ENCODE measurements at places on chromosomes 2 and 18.
A peak's percentile ranks its signal among the peaks of the same experiment; 100 is the strongest.

GRCh38 chr2:201515573-201516246 is 64.2 kb downstream of the STRADB start:
- no peak for DNase-seq

DNA sequence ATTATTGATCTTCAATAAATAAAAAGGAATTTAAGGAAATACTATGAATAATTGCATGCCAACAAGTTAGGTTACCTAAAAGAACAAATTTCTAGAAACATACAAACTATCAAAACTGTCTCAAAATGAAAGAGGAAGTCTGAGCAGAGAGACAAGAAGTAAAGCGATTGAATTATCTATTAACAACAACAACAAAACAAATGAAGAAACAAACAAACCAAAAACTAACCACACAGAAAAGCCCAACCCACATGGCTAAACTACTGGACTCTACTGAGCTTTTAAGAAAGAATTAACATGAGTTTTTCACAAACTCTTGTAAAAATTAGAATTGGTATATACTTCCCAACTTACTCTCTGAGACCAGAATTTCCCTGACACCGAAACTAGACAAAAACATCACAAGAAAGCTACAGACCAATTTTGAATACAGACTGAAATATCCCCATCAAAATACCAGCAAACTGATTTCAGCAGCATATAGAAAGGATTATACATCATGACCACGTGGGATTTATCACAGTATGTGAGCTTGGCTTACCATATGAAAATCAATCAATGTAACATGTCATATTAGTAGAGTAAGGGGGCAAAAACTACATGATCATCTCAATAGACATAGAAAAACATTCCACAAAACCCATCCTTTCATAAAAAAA is 16.6 kb upstream of the GALNT1 start:
- DNase-seq = no peak

- DNase-seq = no peak
Observed at GRCh38 chr2:96091141-96091710, 25.1 kb downstream of the ADRA2B start.

GRCh38 chr18:59988098-59988706 is 88.4 kb downstream of the PMAIP1 start:
- DNase-seq = peak; percentile 54

- no peak for DNase-seq
Observed at GRCh38 chr18:44823286-44823685, 142.6 kb downstream of the SETBP1 start.

- DNase-seq = no peak
Observed at GRCh38 chr2:201579536-201579935, 63.8 kb downstream of the TMEM237 start.

DNA sequence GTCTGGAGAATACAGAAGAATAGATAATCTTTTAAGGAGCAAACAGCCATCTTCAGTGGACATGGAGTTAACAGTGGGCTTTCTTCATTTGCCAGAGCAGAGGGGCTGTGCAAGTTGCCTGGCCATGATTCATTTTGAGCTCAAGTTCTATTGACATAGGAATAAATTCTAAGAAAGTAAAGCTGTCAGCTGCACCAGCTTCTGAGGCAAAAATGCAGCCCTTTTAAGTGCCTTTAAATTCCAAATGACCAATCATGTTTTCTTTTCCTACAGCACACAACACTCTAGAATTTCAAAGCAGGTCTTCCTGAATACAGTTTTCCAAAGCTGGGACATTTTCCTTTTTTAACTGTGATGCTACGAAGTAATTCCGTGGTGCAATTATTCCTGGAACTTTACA is 246.4 kb upstream of the NT5C1B start:
- DNase-seq = no peak

GRCh38 chr18:29071869-29072268 is 894.9 kb upstream of the CDH2 start:
- DNase-seq = no peak

GRCh38 chr2:205580212-205580987 is 101.9 kb upstream of the NRP2 start:
- DNase-seq = no peak

GRCh38 chr18:60411715-60412114 is 39.1 kb upstream of the MC4R start:
- DNase-seq = peak; percentile 19

- no peak for DNase-seq
Observed at GRCh38 chr2:134582547-134582899, 136.3 kb downstream of the TMEM163 start.

DNA sequence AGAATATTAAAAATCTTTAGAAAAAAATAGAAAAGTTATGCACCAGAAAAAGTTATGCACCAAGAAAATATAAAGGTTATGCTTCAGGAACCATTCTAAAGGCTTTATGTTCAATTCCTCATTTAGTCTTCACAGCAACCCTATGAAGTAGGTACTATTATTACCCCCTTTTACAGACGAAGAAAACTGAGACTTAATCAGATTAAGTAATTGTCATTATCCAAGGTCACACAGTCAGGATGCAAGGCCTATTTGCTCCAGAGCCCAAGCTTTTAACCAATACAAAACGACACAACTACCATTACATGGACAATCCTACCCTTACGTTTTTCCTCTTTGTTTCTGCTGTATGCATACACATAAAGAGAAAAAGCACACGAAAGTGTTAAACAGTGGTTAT is 5.0 kb downstream of the INO80D start:
- DNase-seq = no peak

GRCh38 chr18:62577765-62578164 is 54.9 kb downstream of the ZCCHC2 start:
- DNase-seq = no peak

DNA sequence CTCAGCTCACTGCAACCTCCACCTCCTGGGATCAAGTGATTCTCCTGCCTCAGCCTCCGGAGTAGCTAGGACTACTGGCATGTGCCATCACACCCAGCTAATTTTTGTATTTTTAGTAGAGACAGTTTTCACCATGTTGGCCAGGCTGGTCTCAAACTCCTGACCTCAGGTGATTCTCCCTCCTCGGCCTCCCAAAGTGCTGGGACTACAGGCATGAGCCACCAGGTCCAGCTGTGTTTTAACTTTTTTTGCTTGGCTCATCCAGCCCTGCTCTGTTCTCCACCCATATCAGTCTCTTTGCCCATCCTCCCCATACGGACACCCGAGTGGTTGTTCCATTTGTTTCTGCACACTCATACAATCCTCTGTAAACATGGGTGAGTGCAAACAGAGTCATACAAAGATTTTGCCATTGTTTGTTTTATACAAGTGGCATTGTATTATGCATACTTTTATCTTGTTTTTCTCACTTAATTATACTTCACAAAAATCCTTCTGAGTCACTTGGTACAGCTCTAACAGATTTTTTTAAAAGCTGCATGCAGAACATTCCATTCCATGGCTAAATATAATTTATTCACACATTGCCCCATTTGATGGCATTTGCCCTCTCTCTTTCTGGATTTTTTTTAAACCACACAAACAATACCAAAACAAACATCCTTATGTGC is 5.3 kb downstream of the APOB start:
- no peak for DNase-seq

GRCh38 chr2:96386470-96386869 is 50.9 kb downstream of the NCAPH start:
- DNase-seq = no peak

DNA sequence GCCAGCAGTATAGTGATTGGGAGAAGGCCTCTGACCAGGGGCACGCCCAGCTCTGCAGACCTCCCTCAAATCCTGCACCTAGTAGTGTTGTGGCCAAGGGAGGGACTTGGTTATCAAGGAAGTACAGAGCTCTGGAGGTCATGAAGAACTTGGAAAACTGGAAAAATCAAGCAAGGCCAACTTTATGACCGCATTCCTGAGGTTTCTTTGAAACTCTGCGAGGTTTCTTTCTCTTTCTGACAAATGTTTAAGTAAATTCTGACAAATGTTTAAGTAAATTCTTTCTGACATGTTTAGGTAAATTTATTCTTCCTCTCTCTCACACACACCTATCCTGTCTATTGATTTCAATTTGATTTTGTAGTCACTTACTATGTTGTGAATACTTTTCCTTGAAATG is 31.0 kb downstream of the CLIP4 start:
- DNase-seq = no peak

DNA sequence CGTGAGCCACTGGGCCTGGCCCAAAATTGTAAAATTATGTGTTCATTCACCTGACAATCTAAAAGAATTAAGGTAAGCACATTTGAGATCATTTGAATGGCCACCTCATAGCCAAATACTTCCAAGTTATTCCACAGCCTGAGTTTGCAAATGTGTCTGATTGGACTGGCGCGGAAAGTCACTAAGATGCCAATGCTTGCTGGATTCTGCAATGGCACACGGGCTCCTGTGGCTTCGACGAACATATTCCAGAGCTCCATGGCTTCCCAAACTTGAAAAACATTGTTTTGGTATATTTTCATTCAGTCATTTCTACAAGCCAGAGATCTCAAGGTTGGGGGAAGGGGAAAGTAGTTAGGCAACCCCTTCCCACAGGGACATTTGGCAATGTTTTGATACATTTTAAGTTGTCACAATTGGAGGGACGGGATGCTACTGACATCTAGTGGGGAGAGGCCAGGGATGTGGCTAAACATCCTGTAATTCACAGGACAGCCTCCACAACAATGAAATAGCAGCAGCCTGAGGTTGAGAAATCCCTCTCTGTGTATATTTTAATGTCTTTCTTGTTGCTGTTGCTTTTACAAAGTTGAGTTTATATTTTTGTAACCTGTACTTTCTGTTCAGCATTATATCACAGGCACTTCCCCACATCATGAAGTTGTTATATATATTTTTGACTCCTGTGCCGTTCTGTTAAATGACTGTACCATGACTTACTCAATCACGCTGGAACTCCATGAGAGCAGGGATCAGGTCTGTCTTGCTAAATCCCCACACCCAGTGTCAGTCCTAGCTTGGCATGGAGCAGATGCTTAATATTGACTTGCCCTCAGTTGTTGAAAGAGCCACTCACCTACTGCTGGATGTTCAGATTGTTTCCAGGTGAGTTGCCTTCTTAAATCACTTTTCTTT is 56.9 kb downstream of the COL4A4 start:
- DNase-seq = peak; percentile 46

GRCh38 chr2:8314063-8314462 is 367.8 kb upstream of the ID2 start:
- DNase-seq = peak; percentile 30

DNA sequence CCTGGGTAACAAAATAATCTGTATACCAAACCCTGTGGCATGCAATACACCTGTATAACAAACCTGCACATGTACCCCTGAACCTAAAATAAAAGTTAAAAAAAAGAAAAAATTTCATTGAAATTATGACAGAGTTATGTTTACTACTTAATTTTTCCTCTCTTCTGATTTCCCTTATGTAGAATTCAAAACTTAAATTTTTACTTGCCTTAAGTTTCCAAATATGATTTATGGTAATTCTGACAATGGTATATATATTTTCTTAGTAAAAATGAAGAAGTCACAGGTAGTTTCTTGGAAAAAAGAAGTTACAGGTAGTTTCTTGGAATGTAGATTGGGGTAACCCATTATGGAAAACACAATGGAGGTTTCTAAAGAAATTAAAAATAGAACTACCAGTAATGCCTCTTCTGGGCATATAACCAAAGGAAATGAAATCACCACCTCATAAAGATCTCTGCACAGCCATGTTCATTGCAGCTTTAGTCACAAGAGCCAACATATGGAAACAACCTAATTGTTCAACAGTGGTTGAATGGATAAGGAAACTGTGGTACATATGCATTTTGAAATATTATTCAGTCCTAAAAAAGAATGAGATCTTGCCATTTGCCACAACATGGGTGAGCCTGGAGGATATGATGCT is 164.9 kb downstream of the BABAM2 start:
- DNase-seq = no peak

DNA sequence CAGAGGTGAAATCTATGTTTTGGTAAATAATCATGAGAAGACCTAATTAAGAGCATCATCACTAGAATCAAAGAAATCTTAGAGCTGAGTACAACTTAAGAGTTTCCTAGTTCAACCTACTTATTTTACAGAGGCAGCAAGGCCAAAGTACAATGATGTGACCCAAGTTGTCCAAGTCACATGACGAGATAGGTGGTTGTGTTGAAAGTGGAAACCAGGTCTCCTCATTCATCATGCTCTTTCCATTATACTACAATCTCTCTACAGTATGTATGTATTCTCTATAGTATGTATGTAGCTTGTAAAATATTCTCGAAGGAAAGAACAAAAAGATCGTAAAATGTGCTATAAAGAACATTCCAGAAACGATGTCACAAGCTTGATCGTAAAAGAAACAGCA is 895.0 kb upstream of the FSHR start:
- no peak for DNase-seq

GRCh38 chr2:239539776-239540100 is 138.9 kb upstream of the HDAC4 start:
- DNase-seq = no peak

- DNase-seq = no peak
Observed at GRCh38 chr2:6337472-6337820, 528.3 kb downstream of the CMPK2 start.

DNA sequence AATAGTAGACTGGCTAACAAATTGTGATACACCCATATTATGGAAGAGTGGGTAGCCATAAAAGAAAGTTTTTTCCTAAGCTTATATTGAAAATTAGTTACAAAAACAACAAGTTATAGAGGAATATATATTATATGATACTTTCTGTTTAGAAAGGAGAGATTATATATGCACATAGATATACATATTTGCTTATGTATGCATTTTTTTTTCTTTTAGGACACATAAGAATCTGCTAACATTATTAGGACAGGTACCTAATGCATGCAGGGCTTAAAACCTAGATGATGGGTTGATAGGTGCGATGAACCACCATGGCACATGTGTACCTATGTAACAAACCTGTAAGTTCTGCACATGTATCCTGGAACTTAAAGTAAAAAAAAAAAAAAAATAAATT is 179.6 kb upstream of the KCNJ3 start:
- DNase-seq = no peak

GRCh38 chr2:238506371-238507068 is 79.8 kb downstream of the ASB1 start:
- no peak for DNase-seq

DNA sequence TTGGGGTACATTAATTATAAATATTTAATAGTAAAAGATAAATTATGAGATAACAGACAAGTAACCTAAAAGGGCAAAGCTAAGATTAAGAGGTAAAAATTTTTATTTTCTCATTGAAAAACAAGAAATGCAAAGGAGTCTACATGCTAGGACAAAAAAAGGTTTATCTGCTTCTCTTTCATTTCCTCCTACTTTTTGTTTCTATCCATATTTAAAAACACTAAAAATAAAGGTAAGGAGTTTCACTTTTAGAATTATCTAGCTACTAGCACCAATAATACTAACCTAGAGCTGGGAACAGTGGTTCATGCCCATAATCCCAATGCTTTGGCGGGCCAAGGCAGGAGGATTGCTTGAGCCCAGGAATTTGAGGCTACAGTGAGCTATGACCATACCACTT is 1551.7 kb upstream of the SLC39A10 start:
- no peak for DNase-seq

GRCh38 chr2:173424886-173425285 is 70.2 kb downstream of the CDCA7 start:
- DNase-seq = no peak

DNA sequence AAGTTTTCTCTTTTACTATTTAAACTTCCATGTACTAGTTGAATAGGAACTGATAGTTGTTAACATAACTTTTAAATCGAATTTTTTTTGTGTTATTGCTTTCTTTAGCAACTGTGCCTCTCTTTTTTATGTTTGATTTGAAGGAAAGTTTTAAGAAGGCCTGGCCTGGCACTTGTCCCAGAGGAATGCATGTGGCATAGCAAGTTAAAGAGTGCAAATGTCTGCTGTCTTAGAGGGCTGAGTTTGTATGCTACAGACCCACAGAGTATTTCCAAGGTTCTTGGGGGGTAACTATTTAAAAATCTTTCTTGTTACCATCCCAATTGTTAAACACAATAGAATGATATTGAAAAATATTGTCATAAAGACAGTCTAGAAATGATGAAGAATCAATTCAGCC is 47.0 kb downstream of the MTCL1 start:
- no peak for DNase-seq
